NCI-H82 (cell line): ENCODE measurements at places on chromosomes 12 and 14.
A peak's percentile ranks its signal among the peaks of the same experiment; 100 is the strongest.

DNA sequence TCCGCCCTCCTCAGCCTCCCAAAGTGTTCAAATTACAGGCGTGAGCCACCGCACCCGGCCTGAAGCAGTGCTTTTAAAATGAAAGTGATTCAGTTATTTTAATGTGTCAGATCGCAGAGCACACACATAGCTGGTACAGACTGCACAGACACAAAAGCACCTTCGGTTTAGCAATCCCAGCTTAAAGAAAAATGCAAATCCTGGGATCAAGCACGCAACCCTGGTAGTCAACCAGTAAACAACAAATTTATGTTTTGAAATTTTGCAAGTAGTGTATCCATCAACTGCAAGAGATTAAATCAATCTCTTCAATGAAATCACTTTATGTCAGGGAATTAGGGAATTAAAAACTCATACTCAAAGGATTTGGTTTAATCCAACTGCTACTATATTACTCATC lies 28.4 kb downstream of the SLC38A1 start:
- DNase-seq, result peak; percentile 60

- DNase-seq, result no peak
Observed at GRCh38 chr14:58315606-58316005, 17.3 kb downstream of the ARID4A start.

DNA sequence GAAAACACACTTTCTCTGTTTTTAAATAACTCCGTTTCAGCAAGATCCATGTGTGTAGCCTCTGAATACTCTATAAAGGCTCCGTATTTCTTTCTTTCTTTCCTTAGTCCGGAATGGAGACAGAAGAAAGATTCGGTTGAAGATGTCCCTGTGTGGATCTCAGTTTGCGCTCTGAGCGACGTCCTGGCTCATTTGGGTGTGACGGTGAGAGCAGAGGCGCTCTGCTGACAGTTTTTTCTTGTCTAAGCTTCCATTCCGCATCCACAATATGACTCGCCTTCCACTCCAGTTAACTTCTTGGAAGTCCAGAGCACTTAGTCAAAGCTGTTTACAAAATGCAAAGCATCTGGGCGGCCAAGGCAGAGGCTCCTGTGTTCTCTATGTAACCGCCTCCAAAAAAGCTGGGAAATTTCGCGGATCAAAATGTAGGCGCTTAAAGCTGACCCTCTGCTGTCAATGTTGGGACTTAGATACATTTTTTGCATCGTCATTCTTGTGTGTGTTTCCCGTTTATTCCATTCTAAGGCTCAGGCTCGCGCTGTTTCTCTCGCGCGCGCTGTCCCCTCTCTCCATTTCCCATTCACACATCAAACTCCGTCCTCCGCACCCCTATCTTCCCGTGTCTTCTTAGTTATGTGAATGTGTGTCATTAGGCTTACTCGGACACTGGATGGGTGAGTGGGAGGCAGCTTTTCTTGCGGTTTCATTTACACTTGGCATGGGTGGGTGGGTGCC lies 880 bp upstream of the FLRT2 start:
- DNase-seq, result no peak

DNA sequence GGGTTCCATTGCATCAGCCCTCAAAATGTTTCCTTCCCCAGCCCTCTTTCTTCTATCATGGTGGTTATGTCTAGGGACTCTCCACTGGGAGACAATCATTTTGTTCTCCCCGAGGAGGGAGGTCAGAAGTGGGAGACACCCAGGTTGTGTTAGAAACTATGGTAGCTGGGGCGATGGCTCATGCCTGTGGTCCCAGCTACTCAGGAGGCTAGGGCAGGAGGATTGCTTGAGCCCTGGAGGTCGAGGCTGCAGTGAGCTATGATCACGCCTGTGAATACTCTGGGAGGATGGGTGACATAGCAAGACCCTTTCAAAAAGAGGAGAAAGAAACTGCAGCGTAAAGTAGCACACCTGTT lies 13.0 kb upstream of the LRRC23 start:
- no peak for DNase-seq

DNA sequence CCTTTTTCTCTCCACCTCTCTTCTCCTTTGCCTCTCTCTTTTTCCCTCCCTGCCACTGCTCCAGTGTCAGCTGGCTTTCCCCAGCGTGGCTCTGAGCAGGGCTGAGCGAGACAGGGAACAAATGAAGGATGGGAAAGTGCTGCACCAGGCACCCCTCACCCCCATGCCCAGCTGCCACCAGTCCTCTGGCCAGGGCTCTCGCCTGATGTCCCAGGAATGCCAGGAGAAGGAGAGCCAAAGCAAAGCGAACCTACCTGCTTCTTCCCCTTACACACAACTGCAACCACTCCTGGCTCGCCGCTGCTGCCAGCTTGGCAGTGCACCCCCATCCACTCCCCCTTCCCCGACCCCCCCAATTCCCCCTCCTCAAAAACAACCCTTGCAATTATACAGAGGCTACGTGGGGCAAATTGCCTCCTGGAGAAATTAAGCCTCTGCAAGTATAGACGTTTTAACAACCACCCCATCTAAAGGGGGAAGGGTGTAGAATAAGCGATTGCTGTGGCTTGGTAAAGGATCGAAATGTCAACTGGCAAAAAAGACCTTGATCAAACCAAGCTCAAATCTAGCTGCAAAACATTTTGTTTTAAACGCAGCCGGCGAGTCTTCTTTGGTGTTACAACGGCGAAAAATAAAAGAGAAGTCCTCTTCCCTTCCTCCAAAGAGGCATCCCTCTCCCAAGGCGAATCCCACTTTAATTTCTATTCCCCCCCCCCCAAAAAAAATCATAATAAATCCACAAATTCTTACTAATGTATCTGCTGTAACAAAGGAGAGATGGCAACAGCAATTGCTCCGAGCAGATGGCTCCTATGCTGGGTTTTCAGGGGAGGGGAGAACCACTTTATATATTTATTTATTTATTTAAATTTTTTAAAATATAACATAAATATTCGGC lies 2.9 kb downstream of the BCL11B start:
- DNase-seq, result peak; percentile 46

- DNase-seq, result no peak
Observed at GRCh38 chr14:96177766-96178375, 26.8 kb upstream of the BDKRB2 start.

GRCh38 chr14:99199846-99200653 lies 71.9 kb downstream of the BCL11B start:
- no peak for DNase-seq

DNA sequence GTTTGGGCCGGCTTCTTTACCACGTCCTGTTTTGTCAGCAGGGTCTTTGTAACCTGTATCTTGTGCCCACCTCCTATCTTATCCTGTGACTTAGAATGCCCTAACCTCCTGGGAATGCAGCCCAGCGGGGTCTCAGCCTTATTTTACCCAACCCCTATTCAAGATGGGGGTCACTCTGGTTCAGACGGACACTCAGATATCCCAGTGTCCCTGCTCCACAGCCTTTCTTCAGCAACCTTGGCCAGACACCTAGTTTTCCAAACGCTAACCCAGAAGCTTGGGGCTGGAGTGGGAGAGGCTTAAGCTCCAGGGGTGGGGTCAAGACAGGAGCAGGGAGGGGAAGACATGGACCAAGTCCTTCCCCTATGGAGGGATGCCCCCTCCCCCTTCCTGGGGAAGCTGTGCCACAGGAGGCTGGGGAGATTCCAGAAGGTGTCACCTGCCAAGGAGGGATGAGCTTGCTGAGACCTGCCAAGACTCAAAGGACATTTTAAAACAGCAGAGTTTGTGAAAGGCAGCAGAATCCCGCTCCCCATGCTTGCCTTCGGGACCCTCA lies 62.2 kb downstream of the RIN3 start:
- no peak for DNase-seq

DNA sequence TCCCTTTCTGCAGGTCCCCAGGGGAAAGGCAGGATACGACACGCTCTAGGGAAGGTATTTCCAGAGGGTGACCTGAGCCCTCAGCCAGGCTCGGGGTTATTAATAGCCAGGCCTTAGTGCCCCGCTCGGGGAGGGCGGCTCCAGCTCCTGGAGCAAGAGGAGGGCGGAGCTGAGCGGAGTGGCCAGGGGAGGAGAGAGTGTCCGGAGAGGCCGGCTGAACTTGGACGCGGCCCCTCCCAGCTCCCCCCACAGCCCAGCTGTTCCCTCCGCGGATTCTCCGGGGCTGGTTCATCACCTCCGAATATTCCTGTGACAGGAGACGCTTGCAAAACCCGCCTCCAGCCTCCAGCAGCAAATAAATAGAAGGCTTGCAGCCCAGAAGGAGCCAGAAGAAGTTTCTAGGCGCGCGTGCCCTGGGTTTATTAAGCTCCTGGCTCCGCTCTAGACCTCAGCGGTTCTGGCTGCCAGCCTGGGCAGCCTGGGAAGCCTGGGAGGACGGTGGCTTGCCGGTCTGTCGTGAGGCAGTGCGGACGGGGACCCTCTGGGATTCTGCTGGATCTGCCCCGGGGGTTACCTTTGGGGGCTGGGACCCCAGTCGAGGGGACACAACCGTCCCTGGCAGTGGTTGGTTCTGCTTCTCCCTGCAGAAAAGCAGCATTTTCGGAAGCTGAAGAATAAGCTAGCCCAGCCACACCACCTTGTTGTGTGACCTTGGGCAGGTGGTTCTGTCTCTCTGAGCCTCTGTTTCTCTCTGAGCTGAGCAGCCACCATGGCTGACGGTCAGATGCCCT lies at the start of gene HSPB8:
HSPB8 (plus strand) TSS at position 388 of the 791 bp plus-strand sequence; CDS start at position 770, 382 bp downstream.
- DNase-seq, result peak; percentile 77

DNA sequence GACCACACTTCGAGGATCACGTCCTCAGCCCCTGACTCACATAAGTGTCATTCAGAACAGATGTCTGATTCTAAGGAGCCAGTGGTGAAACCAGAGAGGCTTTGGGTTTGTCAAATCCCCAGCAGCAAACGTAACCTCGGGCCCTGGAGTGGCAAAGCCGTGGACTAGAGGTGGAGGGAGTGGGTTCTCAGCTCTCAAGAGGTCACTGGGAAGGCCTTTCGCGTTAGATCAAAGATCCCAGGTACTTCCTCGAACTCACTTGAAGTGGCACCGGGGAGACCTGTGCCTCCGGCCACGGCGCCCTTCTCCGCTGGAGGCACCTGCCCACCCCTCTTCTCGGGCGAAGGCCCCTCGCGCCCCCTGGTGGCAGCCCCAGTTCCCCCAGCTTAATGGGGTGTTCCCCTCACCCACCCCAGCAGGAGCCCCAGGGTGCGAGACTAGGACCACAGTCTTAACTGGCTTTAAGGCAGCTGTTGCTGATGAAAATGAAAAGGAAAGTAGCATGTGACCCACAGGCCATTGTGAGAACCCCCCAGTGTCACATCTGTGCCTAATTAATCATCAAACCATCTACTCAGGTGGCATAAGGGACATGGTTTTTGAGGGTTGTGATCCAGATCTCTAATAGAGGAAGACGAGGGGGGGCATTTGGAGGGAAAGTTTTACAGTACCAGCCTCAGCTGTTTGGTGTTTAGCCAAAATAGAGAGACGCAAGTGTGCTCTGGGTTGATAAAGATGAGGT lies 672 bp upstream of the ESR2 start:
- peak; percentile 88 for DNase-seq

- no peak for DNase-seq
Observed at GRCh38 chr12:122851820-122852219, 16.6 kb downstream of the HIP1R start.

GRCh38 chr12:31951008-31951407 lies 8.2 kb upstream of the RESF1 start:
- DNase-seq, result peak; percentile 71

- no peak for DNase-seq
Observed at GRCh38 chr14:76228138-76228537, 76.4 kb downstream of the GPATCH2L start.

DNA sequence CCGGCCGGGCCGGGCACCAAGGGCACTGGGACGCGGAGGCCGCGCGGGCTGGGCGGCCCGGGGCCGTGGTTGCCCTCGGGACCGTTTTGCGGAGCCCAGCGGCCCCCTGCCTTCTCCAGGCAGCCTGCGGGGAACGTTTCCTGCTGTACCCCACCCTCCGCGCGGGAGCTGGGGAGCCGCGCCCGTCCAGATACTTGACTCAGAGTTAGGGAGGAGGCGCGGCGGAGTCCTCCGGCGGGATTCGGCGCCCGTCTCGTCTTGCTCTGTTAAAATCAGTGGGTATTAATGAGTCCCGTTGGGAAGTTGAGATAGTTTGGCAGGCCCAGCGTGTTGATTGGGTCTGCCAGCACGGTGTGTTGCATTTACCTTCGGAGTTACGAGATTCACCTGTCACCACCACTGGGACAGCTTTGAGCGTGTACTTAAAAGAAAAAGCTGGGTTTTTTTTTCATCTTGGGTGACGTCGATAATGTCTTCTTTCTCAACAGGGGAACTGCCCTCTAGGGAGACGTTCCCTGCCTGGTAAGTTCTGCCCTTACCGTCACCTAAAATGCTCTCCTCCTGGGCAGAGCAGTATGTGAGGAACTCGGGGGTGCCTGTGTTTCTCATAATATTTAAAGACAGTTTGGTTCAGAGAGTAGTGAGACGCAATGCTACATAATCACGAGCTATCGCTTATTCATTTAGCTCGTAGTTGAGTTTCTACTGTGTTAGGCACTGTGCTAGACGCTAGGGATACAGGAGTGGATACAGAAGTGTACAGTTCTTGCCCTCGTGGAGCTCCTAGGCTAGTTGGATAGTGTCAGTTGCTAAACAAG lies 596 bp downstream of the DLST start:
- no peak for DNase-seq

DNA sequence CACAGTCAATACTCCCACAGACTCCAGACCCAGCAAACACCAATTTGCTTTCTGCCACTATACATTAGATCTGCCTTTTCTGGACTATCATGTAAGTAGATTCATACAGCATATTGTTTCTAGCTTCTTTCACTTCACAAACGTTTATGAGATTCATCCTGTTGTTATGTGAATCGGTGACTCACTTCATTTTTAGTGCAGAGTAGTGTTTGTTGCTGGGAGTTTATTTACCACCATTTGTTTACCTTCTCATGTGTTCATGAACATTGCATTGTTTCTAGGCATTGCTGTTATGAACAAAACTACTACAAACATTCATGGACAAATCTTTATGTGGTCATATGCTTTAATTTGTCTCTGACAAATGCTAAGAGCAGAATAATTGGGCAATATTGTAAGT lies 807.8 kb upstream of the TMEM132C start:
- DNase-seq, result no peak

DNA sequence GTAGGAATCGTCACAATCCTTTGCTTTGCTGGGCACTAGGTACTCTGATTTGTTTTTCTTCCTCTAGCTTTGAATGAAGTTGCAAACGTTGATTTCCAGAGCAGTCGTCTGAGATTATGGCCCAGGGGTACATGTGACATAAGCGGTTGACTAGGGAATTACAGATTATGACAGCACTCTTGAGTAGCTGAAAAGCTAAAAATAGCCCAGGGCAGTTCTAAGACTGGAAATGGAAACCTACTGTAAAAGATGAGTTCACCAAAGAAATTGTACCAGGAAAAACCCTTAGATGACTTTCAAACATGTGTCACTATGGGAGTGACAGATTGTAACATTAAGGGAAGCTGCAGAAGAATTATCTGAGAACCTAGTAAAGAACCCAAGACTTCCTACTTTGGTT lies 108.5 kb downstream of the ANO6 start:
- peak; percentile 18 for DNase-seq

DNA sequence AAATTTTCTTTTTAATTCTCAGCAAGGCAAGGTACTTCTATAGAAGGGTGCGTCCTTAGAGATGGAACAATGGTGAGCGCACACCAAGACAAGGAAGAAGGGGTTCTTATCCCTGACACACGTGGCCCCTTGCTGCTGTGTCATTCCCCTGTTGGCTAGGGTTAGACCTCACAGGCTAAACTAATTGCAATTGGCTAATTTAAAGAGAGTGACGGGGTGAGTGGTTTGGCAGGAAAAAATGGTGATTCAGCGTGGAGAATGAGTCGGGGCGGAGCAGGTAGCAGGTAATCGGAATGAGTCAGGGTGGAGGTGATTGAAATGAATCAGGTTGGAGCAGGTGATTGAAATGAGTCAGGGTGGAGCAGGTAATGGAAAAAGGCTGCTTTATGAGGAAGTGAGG lies 36.3 kb upstream of the HECTD1 start:
- no peak for DNase-seq
